ENCODE measurements at places on chromosomes 7 and 10. TPM values are rescaled to one million over a fixed set of nuclear protein-coding genes. Genes with fewer than 3 reads are reported as not detected.

The ASB15 gene
- not detected for total RNA-seq

The CYP2E1 gene
- 6.5 TPM for total RNA-seq

The SERPINE1 gene
- total RNA-seq: 4.1 TPM

The VAX1 gene
- total RNA-seq: not detected

The TUBAL3 gene
- total RNA-seq: not detected

The OR2A42 gene
- not detected for total RNA-seq

The PTPN20 gene
- total RNA-seq: 7.1 TPM

The YAE1 gene
- total RNA-seq: 6.4 TPM

The MCM7 gene
- 24.9 TPM for total RNA-seq

Measured in pancreas (tissue), 10 donors.